Glomerular endothelial cell (primary cell): ENCODE measurements at places on chromosomes 7 and 10.

- no peak for DNase-seq
Observed at GRCh38 chr10:125155101-125155500, 5.3 kb downstream of the CTBP2 start.

DNA sequence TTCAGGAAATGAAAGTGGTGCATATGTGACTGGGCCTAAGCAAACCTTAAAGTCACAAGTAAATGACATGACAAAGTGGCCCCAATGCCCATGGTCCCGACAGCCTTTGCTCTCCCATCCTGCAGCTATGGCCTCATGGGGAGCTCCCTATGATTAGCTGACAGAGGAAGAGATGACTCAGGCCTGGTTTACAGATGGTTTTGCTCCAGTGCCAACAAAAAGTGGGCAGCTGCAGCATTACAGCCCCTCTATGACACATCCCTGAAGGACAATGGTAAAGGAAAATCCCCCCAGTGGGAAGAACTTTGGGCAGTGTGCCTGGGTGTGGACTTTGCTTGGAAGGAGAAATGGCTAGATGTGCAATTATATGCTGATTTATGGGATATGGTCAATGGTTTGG lies 105.1 kb upstream of the ADCY1 start:
- no peak for DNase-seq

- no peak for DNase-seq
Observed at GRCh38 chr10:110422548-110422947, 75.2 kb upstream of the DUSP5 start.

DNA sequence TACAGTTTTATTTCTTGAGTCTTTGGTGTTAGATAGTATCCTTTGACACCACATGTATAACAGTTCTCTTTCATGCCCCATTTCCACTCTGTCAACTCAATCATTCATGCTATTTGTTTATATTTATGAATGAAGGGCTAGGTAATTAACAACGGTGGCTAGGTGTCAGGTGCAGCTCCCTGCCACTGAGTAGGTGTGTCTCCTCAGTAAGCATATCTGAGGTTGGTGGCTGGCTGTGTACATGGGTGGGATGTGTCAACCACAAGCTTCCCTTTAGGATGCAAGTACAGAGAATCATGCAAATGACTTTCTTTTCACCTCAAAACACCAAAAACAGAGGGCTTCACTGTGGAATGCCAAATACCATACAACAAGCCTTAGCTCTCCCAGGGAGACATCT lies 83.4 kb downstream of the ZNF365 start:
- no peak for DNase-seq

DNA sequence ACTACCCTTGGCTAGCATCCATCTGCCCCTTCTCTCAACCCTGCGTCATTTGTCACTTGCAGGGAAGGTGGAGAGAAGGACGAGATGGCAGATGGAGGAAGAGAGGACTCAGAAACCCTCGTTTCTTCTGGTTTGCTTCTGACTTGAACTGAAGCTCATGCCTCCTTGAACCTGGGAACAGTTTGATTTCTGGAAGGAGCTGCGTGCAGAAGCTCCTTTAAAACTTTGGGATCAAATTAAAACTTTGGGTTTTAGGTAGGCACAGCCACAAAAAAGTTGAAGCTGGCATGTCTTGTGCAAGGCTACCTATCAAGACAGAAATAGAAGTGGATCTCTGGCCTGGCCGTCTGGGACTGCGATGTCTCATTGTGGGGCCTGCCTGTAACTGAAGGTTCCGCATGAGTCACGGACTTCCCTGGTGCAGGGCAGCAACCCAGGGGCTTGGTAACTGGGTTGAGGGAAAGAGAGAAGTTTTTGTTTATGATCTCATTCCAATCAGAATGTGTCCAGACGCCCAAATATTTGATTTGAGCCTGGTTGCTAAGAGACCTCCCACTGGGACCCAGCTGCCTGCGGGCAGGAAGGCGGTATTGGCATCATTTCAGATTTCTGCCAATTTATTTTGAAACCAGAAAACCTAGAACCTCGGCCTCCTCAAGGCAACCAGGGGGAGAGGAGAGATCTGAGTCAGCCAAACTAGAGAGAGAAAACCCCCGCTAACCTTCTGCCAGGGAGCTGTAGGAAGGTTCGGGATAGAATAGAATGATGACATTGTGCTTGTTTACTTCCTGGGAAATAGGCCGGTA lies 15.8 kb upstream of the CAMK1D start:
- peak; percentile 5 for DNase-seq

DNA sequence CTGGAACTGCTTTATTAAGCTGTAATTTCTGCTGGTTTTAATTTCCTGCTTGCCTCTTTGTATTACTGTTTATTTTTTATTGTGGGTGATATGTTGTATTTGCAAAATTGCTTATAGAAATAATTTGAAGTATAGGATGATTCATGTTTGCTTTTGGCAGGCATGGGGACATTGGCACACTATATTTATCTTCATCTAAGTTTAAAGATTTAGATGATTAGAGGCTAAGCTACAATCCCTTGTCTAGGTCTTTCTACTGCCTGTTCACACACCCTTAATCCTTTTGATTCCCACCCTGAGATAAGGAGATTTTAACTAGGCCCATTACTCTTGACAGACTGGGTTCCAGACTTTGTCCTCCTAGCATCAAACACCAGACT lies 182.8 kb upstream of the KAT6B start:
- no peak for DNase-seq

DNA sequence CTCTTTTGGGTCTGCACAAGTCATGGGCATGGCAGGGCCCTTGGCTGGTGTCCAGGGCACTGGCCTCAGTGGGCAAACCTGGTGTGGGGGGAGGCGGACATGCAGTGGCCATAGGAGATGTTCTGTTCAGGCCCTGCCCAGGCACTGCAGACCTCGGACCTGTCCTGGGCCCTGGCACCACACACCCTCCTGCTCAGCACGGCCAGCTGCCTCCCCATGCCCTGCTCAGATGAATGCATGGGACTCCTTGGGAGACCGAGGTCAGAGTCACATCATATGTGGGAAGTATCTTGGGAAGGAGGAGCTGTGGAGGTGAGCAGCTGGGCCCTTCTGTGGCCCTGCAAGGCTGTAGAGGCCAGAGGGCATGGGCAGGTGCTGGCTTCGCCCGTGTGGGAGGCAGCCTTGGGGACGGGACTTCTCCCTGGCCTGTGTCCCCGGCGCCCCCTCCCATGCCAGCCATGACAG lies 130.8 kb downstream of the VIPR2 start:
- DNase-seq, result no peak

DNA sequence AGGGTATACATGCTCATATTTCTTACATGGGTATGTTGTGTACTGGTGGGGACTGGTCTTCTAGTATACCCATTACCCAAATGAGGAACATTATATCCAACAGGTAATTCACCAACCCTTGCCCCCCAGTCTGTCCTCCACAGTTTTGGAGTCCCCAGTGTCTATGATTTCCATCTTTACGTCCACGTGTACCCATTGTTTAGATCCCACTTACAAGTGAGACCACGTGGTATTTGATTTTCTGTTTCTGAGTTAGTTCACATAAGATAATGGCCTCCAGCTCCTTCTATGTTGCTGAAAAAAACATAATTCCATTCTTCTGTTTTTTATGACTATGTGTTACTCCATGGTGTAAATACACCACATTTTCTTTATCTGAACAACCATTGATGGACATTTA lies 49.3 kb upstream of the CYP2C9 start:
- no peak for DNase-seq

- no peak for DNase-seq
Observed at GRCh38 chr10:106582291-106582690, 582.2 kb downstream of the SORCS1 start.

- DNase-seq, result no peak
Observed at GRCh38 chr7:14850039-14850438, 52.5 kb downstream of the DGKB start.

- no peak for DNase-seq
Observed at GRCh38 chr7:70893971-70894715, 237.8 kb upstream of the GALNT17 start.

GRCh38 chr10:117480097-117480496 lies 62.4 kb upstream of the EMX2 start:
- no peak for DNase-seq

GRCh38 chr7:103140061-103140460 lies 8.8 kb downstream of the NAPEPLD start:
- no peak for DNase-seq

GRCh38 chr7:98374285-98374680 lies 26.6 kb downstream of the BAIAP2L1 start:
- DNase-seq, result no peak

DNA sequence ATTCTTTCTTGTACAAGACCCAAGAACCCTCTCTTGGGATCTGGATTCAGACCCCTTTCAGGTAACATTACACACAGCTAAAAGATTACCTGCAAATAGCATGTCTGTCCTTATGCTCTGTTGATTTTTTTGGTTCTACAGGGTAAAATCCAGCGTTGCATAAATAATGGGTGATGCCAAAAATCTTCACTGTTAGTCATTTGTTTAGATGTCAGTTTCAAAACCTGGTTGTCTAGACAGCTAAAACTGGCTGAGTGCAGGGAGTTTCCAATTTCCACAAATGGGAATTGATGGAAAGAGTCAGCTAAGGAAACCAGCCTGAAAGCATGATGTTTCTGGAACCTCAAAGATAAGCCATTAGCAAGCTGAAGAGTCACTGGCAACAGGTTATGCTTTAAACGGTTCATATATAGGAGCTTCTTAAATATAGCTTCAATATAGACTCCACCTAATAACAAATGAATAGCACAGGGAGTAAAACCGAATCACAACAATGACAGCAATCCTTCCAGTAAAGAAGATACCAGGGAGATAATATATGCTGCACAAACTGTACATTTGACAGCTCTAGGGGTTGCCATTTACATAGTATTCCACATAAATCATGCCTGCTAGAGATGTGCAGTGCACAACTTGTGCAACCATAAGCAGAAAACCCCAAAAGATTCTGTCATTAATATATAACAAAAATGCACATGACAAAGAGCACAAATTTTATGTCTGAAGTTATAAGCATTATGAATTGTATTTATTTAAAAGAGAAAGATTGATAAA lies 20.4 kb downstream of the CCDC71L start:
- no peak for DNase-seq

- no peak for DNase-seq
Observed at GRCh38 chr7:88462799-88463198, 156.1 kb upstream of the STEAP4 start.

DNA sequence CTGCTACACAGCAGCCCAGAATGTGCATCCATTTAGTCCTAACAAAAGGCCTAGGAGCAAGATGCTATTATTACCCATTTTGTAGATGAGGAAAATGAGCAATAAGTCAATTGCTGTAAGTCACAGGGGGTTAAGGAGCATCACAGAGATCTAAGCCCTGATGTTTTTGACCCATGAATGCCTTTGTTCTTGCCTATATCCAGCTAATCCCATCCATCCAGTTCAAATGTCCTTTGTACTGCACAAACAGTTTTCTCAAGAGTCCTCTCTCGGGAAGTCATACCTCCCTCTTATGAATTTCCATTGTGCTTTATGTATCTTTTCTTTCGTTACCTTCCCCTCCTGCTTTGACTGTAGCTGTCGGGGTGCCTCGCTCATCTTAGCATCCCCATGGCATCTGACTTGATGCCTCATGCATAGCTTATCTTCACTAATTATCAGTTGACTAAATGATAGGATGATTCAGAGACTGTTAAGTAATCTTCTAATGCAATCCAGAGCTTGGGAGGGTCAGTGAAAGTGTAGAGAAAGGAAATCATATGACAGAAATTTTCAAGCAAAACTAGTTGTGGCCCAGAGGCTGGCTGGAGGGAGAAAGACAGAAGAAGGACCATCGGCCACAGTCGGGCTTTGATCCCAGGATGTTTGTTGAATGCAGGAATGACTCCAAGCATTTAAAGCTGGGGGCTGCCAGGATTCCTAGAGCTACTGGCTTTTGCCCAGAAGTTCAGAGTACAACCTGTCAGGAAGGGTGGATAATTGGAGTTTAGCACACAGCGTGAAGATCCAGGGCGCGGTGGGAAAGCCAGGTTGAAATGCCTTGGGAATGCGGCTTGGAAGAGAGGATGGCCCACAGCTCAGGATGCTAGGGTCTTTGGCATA lies 23.5 kb downstream of the BLVRA start:
- DNase-seq, result no peak

DNA sequence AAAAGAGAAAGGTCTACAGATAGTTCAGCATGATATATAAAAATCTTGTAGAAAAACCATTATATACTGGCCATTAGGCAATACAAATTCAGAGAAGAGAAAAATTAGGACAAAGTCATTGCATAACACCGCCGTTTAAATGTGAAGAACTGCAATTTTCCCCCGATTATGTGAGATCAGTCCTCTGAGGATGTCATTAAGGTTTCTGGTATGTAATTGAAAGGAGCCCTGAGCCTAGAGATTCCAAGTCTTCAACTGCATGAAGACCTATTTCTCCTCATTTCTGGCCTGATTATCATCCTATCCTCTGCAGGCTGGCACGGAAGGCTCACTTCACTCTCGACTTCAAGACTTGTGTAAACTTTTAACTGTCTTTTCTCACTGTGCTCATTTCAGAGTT lies 395.3 kb downstream of the GALNT17 start:
- DNase-seq, result no peak

- no peak for DNase-seq
Observed at GRCh38 chr7:25181532-25181931, 46.8 kb downstream of the NPVF start.

DNA sequence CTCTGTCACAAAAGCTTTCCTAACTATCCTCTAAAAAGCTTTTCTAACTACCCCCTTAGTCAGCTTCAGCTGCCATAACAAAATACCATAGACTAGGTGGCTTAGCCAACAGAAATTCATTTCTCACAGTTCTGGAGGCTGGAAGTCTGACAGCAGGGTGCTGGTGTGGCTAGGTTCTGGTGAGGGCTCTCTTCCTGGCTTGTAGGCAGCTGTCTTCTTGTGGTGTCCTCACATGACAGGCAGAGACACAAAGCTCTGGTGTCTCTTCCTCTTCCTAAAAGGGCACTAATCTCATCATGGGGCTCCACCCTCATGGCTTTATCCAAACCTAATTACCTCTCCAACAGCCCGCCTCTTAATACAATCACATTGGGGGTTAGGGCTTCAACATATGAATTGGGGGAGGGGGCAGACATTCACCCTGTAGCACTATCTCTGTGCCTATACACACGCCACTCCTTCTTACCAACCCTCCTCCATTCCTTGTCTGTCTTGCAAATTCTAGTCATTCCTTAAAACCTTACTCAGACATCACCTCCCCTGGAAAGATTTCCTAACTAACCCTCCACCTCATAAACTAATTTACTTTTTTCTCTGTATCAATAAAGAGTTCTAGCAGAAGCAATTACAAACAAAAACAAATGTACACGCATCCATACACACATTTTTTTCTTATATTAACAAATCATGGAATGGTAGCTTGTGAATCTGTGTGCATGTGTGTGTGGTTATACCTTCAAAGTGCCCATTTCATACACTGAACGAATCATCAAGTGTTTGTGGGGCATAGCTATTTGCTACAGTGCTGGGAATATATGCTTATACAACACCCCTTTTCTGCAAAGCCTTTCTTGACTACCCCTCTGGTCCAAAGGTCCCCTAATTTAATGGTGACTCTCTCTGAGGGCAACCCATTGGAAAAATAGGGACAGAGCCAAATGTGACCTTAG lies 26.4 kb downstream of the RHOBTB1 start:
- no peak for DNase-seq
